ENCODE measurements at places on chromosomes 11 and 22. TPM values are rescaled to one million over a fixed set of nuclear protein-coding genes. Genes with fewer than 3 reads are reported as not detected.

GRCh38 chr22:35554297-35554845 is 13.7 kb downstream of the RASD2 start:
- no peak for DNase-seq

OR8D1 gene
- total RNA-seq: not detected

MMP13 gene
- 0.57 TPM for total RNA-seq

DNA sequence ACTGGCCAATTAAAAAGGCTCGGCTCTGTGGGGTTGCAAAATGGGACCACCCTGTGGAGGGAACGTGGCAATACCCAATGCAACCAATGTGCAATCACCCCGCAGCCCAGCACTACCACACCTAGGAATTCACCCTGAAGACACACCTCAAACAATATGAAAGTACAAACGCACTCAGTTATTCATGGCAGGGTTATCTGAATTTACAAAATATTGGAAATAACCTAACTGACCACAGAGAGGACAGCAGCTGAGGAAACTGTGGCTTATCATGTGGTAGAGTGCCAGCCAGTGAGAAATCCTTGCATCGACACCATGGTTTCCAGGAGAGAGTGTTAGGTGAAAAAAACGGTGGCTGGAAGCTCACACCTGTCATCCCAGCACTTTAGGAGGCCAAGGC is 18.7 kb downstream of the ALG12 start:
- DNase-seq: no peak

GRCh38 chr11:82895437-82896091 is 4.7 kb downstream of the PRCP start:
- DNase-seq: no peak

- peak; percentile 75 for DNase-seq
Measured at GRCh38 chr11:20353829-20354434, 9.6 kb upstream of the HTATIP2 start.

C11orf86 gene
- total RNA-seq: 3.4 TPM

DNA sequence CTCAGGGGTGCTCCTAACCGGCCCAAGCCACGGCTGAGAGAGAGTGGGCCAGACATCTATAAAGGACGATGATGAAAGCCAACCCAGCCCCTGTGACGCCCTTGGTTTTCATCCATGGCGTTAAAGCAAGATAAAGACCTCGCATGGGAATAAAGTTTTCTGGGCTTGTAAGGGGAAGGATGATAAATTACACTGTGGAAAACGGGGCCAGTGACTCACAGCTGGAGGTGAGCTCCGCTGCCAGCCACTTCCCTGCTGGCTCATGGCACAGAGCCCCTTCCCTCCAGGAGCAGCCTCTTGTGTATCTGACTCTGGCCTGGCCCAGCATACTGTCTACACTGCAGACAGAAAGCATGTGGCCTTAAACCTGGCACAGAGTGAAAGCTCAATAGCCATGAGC is 503.2 kb upstream of the B3GAT1 start:
- no peak for DNase-seq

SNX19 gene
- total RNA-seq: 63.9 TPM

SMC1B gene
- not detected for total RNA-seq

NLRP14 gene
- total RNA-seq: 0.40 TPM

- DNase-seq: no peak
Measured at GRCh38 chr11:37264783-37265182, 666.7 kb upstream of the RAG2 start.

DNA sequence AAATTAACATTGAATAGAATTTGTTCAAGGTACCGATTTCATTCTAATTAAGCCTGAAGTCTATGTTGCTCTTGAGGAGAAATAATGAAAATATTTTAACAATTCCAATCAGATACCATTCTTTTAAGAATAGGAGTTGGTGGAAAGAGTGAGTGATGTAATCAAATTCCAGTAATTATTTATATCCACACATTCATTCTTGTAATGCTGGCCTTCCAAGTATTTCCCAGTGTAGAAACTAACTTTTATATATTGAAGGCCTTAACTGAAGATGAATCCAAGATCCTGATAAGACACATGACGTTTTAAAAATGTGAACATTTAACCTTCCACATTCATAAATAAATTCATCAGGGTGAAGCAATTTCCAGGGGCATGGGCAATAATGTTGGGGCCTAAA is 36.6 kb upstream of the PAX6 start:
- DNase-seq: no peak

- no peak for DNase-seq
Measured at GRCh38 chr11:65415499-65416340, 6.9 kb upstream of the NEAT1 start.

DNA sequence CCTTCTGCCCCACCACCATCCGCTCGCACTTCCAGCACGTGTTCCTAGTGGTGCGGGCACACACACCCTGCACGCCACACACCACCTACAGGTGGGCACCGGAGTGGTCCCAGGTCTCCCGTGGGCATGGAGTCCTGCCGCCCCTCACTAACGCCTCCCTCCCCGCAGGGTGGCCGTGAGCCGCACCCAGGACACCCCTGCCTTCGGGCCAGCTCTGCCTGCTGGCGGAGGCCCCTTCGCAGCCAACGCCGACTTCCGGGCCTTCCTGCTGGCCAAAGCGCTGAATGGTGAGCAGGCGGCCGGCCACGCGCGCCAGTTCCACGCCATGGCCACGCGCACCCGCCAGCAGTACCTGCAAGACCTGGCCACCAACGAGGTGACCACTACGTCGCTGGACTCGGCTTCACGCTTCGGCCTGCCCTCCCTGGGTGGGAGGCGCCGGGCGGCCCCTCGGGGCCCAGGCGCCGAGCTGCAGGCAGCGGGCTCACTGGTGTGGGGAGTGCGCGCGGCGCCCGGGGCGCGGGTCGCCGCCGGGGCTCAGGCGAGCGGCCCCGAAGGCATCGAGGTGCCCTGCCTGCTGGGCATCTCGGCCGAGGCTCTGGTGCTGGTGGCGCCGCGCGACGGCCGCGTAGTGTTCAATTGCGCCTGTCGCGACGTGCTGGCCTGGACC is 8.5 kb downstream of the SIPA1 start:
- no peak for DNase-seq

DNA sequence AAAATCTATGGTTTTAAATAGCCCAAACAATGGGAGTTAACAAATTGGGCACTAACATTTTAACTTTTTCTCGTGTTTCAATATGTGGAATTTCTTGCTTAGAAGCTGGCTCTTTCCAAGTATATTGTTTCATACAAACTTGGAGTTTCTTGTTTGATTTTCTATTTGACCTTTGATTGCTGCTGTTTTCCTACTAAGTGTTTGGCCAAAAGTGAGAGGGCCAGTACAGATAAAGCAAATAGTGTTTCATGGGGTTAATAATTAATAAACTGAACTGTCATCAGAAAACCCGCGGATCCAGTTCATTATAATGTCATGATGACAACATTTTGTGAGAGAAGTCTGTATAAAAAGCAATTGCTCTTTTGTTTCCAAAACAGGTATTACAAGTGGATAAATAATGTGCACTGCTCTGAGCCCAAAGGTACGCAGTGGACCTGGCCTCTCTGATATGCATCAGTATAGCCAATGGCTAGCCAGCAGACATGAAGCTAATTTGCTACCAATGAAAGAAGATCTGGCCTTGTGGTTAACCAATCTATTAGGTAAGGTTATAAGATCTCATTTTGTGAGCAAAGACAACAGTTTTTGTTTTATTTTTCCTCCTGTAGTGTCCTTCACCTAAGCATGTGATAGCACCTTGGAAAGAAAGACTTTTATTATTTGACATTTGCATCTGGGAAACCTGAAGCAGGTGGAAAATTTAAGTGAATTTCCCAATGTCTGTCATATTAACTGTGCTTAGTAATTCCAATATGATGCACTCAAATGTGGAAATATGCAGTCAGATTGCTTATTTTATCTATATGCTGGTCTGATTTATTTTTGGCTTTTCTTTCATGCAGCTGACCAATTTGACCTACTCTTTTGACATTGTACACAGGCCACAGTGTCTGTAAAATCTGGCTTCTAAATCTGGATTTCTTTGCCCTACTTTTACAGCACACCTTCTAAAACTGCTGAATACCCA is 8.3 kb downstream of the GAS2 start:
- peak; percentile 46 for DNase-seq

ANO5 gene
- total RNA-seq: 7.3 TPM

DNA sequence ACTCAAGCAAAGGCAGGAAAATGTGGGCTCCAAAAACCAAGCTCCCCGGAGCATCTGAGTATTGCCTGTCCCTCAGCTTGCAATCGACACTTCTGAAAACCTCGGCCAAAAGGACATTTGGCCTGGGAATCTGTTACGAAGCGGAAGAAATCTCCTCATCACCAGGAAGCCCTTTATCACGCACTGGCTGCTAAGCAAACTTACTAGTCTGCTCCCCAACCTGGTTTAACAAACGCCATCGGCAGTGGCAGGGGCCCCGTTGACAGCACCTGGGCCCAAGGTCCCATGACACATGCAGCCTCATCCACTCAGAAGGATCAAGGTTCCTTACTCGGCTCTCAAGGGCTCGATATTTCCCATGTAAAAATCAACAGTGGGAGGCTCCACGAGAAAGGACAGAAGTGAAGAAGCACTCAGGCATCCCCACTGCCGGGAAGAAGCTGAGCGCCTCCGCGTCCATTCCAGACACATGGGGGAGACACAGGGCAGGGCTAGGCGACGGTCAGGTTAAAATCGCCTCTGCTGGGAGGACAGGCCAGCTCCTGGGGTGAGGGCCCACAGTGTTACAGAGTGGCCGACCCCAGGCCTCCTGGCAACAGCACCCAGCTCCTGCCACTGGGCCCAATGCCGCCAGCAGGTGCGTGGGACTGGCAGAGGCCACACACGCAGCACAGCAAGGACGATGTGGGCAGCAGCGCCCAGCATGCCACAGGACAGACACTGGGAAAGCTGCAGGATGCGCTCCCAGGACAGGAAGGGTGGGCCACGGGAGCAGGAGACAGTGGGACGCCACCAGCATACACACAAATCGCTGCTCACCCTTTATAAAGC is 27.1 kb downstream of the BRD1 start:
- DNase-seq: no peak

FOLR2 gene
- total RNA-seq: 0.48 TPM

DNA sequence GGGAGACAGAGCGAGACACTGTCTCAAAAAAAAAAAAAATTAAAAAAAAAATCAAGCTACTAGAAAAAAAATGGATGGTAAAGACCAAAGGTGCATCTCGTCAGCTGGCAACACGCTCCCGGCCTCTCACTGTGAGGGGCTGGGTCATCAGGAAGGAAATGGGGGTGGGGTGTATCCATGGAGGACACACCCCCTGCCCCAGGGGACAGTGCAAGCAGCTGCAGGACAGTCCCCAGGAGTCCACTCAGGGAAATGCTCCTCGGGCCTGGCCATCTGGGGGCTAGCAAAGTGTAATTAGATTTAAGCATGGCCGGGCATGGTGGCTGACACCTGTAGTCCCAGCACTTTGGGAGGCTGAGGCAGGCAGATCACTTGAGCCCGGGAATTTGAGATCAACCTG is 23.1 kb downstream of the TTLL1 start:
- no peak for DNase-seq

GRCh38 chr11:132030896-132031295 is 660.5 kb downstream of the NTM start:
- no peak for DNase-seq

DNA sequence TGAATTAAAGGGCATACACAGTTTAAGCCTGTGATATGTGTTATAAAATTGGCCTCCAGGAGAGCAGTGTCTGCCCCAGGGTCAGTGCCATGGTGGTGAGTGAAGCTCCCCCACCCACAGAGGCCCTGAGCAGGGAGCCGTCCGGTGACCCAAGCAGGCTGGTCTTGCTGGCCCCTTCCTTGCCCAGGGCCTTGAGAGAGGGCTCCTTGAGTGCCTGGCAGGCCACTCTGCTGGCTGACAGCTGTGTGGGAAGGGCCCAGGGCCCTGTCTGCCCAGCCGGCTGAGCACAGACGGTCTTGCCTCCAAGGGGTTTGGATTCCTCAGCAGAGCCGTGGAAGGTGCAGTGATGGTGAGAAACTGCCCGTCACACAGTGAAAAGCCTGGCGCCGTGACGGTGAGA is 25.9 kb downstream of the PTDSS2 start:
- DNase-seq: no peak

ST14 gene
- 85.2 TPM for total RNA-seq

UCP3 gene
- 0.80 TPM for total RNA-seq

GRCh38 chr22:17268501-17269223 is 49.4 kb upstream of the ADA2 start:
- no peak for DNase-seq

BARX2 gene
- total RNA-seq: 0.10 TPM

C1QTNF5 gene
- total RNA-seq: 12.5 TPM

SLC37A2 gene
- total RNA-seq: 2.8 TPM

- no peak for DNase-seq
Measured at GRCh38 chr11:2400762-2401435, 349 bp downstream of the TSSC4 start.

KCNQ1 gene
- 4.0 TPM for total RNA-seq

GRCh38 chr11:79600711-79601110 is 159.9 kb upstream of the TENM4 start:
- no peak for DNase-seq

GRM5 gene
- total RNA-seq: 0.08 TPM

GRCh38 chr22:48084041-48084728 is 1321.7 kb downstream of the TBC1D22A start:
- DNase-seq: no peak

- peak; percentile 66 for DNase-seq
Measured at GRCh38 chr11:71563406-71563805, 2.0 kb upstream of the KRTAP5-10 start.

FAM83F gene
- 10.4 TPM for total RNA-seq

DNA sequence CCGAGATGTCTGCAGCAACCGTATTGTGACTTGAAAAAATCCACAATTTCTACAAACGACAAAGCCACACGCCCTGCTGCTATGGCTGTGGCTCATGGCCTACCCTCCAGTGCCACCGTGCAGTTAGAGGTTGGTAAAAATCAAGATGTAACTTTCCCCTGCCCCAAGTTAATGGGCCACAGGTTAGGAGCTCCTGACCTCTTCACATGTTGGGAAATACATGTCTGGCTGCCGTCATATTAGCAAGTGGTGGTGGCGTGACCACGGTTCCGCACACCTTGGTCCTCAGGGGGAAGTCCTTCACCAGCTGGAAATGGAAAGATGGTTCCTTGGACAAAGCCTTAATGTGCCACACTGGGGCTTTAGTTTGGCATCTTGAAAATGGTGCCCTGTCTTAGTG is 27.4 kb upstream of the CCND1 start:
- DNase-seq: no peak

- DNase-seq: no peak
Measured at GRCh38 chr11:60005360-60005759, 11.6 kb upstream of the OOSP4B start.

ANKRD42 gene
- total RNA-seq: 9.2 TPM

KIF18A gene
- 6.3 TPM for total RNA-seq

ELP4 gene
- 25.1 TPM for total RNA-seq

Measured in hepatocyte (in vitro differentiated cells).